Cardiac septum (tissue), 1 donor: ENCODE measurements at places on chromosomes 4 and X. TPM values are rescaled to one million over a fixed set of nuclear protein-coding genes. Genes with fewer than 3 reads are reported as not detected.
A peak's percentile ranks its signal among the peaks of the same experiment; 100 is the strongest.

The ADRA2C gene
- total RNA-seq: 5.4 TPM

GRCh38 chr4:27315625-27316024 is 455.0 kb downstream of the STIM2 start:
- no peak for DNase-seq

DNA sequence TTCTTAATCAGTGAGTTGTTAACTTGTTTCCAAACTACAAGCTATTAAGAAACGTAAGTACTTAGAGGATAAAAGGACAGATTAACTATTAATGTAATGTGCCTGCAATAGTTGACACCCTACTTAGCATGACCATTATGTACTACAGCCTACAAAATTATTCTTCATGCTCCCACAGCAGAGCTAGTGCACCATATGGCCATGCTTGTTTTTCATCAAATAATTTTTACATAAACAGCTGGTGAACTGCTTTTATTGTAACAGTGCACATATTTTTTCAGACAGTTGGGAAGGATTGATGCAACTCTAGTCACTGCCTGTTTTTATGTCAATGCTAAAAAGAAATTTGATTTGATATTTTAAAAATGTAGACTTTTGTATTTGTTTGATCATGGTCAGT is 10.2 kb upstream of the MAGEB10 start:
- no peak for DNase-seq

DNA sequence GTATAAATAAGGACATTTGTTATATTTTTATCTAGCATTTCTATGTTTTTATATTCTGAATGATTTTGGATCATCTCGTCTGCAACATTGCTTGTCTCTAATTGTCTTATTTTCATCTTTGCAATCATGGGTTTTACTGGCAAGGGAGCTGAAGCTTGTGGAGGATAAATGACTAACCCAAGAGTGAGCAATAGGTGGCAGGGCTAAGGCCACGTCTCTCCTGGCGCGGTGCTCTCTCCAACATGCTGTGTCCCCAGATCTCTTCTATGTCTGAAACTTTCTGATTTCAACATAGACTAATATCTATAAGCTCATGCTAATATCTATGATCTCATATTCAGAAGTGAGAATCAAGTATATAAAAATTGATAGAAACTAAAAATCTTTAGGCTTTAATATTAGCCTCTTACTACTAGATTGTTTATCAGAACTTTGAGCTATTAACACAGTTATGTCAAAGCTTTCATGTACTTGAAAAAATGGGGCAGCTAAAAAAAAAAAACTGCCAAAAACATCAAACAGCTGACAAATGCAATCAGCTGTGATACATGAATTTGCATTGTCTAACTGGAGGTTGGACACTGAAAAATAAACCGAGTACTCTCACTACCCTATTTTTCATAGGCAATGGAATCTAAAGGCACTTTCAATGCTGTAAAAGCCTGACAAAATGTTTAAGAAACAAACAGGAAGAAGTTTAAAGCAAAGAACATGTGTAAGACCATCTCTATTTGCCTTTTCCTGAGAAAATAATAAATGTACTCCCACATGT is 169.2 kb downstream of the TMA16 start:
- no peak for DNase-seq

- DNase-seq: no peak
Measured at GRCh38 chr4:120750152-120750525, 172.4 kb downstream of the PRDM5 start.

DNA sequence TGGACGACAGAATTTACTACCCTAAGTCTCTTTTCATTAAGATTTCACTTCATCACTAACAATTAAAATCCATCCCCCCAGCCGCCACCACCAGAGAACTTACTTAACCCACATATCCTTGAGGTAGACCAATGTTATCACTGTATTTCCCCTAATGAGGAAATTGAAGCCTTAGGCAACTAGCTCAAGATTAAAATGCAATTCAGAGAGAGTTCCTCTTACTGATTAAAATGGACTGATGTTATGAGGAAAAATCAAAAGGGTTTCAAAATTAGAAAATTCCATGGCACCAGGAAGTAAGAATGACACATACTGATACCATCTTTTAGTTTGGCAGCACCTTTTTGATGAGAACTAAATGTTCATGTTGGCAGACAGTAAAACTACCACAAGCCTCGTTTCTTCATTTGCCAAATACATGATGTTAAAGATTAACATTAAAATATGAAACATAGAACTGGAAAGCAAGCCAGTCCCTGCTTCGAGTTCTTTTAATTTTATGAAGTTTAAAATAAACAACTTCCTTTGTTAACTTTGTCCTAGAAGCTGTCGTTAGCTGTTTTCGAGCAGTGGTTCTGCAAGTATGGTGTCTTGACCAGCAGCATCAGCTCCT is 69.3 kb upstream of the CCDC160 start:
- DNase-seq: no peak

GRCh38 chr4:94447754-94448411 is 3.9 kb upstream of the PDLIM5 start:
- DNase-seq: no peak

DNA sequence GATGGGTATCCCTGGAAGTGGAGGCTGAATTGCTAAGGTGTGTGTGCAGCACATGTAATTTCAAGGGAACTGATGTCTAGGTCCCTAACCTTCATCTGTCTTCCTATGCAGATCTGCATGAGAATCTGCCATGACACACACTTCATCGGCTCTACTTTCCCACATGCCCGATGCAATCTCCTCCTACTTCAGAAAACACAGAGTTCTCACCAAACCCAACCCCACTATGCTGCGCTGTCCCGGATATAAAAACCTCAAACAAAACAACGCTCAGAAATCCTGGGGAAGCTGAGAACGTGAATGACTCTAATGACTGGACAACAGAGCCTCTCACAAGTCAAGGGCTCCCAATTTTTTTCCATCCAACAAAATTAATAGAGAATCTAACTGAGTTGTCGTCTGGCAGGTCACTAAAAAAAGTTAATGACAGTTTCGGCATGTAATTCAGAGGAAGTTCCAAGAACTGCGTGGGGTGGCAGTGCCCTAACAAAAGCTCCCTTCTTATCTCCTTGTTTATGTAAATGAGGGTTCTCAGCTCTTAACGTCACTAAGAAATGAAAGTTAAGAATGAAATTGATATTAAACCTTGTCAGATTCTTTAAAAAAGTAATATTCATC is 39.0 kb downstream of the STX18 start:
- DNase-seq: no peak

GRCh38 chr4:111839141-111839540 is 306.1 kb upstream of the FAM241A start:
- DNase-seq: no peak

DNA sequence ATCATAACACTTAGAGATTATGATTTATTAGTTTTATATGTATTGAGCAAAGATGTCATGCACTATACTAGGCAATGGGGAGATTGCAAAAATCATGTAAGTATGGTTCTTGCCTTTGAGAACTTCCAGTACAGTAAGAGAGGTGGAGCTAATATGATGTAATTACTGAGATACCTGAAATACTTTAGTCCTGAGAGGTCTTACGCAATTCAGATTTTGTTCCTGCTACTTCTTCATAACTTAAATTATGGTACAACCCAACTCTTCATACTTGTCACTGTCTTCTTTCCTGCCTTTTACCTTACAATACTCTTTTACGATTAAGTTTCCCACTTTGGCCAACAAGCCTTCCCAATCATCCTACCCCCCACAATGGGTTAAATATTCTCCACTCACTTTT is 564.2 kb upstream of the PITX2 start:
- DNase-seq: no peak

GRCh38 chrX:74231625-74232024 is 72.4 kb upstream of the ZCCHC13 start:
- no peak for DNase-seq

DNA sequence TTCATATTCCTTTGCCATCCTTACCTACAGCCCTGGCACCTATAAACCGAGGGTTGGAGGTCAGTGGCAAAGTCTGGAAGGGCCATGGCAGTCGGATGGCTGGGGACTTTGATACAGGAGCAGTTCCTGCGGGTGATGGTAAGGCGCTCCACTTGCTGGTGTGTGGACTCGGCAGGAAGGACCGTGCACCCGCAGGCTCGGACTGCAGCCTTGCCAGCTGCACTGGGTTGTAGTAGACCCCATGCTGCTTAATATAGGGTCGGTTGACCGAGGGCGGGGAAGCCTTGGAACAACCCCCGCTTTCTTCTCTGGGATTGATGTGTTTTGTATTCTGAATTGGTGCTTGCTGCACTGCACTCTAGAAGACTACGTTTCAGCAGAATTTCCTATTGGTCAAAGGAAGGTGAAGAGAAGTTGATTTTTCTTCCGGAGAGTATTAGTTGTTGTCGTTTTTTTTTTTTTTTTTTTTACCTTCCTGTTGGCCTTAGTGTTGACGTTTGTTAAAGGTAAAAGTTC is 638 bp downstream of the BLTP1 start:
- DNase-seq: peak; percentile 80

GRCh38 chr4:121958777-121959176 is 6.9 kb upstream of the TRPC3 start:
- no peak for DNase-seq

DNA sequence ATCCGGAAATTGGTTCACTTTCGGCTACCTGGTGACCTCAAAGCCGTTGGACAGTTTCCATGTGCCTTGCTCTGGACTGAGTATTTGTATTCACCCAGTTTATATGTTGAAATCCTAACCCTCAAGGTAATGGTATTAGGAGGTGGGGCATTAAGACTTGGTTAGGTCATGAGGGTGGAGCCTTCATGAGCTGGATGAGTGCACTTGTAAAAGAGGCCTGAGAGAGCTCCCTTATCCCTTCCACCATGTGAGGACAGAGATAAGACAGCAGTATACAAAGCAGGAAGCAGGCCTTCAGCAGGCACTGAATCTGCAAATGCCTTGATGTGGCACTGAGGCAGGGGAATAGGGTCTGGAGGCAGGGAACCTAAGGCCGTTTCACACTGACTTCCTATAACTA is 5.3 kb upstream of the OPHN1 start:
- no peak for DNase-seq

- no peak for DNase-seq
Measured at GRCh38 chr4:187586892-187587291, 408.7 kb upstream of the ZFP42 start.
